Hematopoietic multipotent progenitor cell treated with erythropoietin and hydrocortisone succinate and interleukin-3 and kit ligand, for 6 days (in vitro differentiated cells): ENCODE measurements at places on chromosomes 13 and 19.

DNA sequence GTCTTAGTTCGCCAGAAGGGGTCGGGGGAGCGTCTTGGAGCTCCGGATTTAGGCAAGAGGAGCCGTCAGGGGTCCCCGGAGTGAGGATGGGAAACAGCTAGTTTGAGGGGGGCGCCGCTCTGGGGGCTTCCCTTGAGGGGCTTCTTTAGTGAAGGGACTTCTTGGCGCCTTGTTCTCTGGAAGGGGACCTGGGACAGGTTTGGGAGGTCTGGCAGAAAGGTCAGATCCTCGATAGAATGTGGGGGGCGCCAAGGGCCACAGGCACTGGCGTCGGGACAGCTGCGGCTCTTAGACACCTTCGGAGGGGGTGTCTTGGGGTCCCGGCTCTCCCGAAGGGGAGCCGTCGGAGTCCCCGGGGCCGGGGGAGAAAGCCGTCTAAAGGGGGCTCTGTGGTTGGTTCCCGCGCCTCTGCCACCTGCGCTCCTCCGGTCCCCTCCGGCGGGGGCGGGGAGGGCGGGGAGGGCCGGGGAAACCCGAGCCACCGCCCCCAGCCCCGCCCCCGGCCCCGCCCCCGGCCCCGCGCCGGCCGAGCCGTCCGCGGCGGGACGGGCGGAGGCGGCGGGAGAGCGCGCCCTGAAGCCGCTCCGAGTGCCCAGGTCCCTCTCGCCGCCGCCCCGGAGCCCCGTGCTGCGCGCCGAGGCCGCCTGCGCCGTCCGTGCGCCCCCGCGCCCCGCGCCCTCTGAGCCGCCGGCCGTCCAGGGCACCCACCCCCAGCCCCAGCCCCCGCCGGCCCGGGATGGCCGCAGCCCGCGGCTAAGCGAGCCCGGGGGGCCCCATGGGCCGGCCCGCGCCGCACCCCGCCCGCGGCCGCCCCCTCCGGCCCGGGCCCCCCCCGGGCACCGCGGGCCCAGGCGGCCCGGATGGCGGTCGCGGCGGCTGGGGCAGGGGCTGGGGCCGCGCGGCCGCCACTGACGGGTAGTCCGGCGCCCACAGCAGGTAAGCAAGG lies at the start of gene NRTN:
Gene NRTN (plus strand): TSS at position 552 of the 946 bp plus-strand sequence. CDS start 19,099 bp downstream, outside the sequence.
- DNase-seq, result peak; percentile 40

DNA sequence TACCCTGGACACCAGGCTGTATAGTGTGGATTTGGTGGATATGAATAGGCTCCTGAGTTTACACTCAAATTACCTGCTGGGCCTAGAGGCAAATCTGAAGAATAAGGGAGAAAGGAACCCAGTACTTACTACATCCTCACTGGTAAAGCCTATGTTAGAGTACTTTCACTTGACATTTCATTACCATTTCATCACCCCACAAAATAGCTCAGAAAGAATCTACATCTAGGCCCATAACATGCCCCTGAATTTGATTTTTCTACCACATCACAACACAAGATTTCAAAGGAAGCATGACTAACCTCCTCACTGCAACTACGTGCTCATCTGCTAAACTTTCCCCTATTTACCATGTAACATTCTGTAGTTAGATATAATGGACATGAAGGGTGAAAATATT lies 43.3 kb downstream of the VWA8 start:
- no peak for DNase-seq

DNA sequence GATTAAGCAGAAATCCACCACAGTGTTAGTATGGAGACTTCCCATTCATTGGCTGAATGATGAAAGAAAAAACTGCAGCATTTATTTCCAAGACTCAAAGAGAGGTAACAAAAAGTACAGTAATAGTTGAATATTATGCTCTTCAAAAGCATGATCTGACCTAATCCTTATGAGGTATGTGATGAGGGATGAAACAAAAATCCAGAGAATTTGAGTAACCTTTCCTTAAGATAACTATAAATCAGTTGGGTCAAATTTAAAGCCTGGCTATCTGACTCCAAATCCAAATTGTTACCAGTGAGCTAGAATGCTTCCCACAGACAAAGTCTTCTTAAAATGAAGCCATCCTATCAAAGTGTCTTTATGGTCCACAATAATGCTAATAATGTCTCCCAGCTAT lies 38.1 kb downstream of the NUFIP1 start:
- no peak for DNase-seq

DNA sequence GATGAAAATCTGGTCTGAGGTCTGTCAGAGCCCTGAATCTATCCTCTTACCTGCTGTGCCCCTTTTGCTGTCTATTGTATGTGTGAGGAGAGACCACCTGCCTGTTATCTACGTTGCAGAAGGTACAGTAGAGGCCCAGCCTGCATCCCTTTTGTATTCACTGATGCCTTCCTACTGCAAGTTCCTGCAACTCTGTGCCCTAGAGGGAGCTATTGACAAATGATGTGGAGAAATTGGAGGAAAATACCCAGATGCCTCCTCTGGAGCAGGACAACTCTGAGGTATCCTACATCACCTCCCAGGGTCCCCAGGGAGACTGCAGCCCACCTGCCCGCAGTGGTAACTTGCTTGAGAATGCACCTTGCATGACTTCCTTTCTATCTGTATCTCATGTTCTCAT lies 33.7 kb downstream of the SIAH3 start:
- DNase-seq, result peak; percentile 15

GRCh38 chr13:107376341-107377125 lies 808.6 kb upstream of the ARGLU1 start:
- no peak for DNase-seq

- peak; percentile 55 for DNase-seq
Measured at GRCh38 chr19:47433121-47433520, 13.8 kb upstream of the MEIS3 start.

DNA sequence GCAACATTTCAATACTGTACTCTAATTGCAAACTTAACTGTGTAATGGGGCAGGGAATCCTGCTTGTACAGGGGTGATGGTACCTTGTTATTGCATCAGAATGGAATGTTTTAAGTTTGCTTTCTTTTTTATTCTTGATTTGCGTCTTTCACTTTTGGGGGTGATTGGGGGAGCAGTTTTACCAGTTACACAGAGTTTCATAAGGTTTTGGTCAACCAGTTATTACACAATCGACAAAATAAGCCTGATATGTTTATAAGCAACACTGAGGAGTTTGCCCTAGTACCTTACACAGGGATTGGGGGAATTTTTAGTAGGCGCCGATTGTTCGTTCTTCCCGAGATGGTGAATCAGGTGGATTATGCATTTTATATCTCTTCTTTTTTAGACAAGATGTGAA lies 2.7 kb downstream of the KLF5 start:
- DNase-seq, result peak; percentile 38

DNA sequence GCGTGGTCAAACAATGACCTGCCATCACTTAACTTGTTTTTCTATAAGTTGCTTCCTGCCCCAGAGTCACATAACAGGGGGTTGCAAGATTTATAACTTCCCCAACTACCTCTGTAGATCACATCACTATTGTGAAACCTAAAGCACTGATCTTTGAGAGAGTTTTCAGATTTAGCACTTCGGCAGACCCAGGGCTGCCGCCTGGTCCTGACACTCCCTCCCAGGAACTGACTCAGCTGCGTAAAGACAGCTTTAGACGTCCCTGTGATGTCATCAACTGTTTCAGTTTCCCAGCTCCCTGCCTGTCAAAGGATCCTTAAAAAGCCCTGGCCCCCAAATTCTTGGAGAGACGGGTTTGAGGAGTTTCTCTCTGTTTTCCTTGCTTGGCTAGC lies 33.3 kb downstream of the IGFL2 start:
- peak; percentile 31 for DNase-seq

DNA sequence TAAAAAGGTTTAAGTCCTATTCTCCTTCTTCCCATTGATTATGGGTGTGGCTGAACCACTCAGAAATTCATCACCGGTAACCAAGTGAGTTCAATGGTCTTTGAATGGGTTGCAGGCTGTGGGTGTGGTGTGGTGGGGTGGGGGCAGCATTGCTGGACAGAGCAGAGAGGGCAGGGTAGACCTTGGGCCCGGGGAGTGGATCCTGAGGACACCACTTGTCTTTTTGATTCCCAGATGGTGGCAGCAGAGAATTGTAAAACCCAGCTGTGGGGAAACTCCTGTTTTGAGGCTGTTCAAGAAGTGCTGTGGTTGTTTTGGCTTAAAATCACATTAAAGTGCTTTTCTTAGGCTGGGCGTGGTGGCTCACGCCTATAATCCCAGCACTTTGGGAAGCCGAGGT lies 45.8 kb upstream of the RGCC start:
- peak; percentile 49 for DNase-seq

GRCh38 chr13:48320891-48321510 lies 17.4 kb downstream of the RB1 start:
- peak; percentile 51 for DNase-seq

GRCh38 chr13:41402691-41403511 lies 54.4 kb upstream of the RGCC start:
- peak; percentile 29 for DNase-seq

GRCh38 chr13:113513761-113514160 lies 23.2 kb upstream of the DCUN1D2 start:
- no peak for DNase-seq

DNA sequence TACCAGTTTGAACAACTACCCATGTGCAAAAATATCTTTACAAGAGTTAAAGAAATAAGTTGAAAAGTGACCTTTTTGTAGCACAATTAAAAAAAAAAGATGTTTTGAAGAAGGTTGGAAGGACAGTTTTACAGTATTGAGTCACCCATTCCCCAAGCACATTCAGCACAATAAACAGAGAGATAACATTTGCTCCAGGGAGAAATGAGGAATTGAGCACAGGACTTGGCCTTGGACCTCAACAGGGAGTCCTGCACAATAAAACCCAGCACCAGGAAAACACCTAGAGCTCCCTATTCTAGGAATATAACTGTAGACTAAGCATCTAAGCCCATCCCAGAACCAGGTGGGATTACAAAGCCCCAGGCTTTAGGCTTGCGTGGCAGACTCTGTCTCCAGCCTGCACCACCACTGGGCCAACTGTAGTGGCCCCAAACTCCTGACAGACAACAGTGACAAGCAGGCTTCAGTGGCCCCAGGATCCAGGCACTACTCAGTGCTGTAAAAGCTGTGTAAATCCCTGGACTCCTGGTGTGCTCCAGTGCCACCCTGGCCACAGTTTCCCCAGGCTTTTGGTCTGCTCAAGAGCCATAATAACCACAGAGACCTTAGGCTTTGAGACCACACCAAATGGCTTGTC lies 857.2 kb downstream of the SLITRK1 start:
- no peak for DNase-seq

DNA sequence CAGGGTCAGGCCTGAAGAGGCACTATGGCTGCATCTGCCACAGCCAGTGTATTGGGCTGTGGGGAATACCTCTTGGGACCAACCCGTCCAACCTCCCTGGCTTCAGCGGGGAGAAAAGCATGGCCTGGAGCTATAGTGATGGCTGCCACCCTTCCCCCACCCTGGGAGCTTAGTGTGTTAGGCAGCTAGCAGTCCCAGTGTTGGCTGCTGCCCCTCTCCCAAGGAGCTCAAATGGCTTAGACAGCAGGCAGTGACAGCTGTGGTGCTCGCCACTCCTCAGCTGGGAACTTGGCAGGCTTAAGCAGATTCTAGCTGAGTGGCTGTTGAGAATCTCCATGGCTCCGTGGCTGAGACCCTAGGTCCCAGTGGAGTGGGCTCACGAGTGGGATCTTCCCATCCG lies 19.7 kb downstream of the ACOD1 start:
- no peak for DNase-seq

- peak; percentile 72 for DNase-seq
Measured at GRCh38 chr19:15463861-15464371, 428 bp downstream of the RASAL3 start.

GRCh38 chr19:47106821-47107201 lies 6.8 kb downstream of the ZC3H4 start:
- peak; percentile 61 for DNase-seq

DNA sequence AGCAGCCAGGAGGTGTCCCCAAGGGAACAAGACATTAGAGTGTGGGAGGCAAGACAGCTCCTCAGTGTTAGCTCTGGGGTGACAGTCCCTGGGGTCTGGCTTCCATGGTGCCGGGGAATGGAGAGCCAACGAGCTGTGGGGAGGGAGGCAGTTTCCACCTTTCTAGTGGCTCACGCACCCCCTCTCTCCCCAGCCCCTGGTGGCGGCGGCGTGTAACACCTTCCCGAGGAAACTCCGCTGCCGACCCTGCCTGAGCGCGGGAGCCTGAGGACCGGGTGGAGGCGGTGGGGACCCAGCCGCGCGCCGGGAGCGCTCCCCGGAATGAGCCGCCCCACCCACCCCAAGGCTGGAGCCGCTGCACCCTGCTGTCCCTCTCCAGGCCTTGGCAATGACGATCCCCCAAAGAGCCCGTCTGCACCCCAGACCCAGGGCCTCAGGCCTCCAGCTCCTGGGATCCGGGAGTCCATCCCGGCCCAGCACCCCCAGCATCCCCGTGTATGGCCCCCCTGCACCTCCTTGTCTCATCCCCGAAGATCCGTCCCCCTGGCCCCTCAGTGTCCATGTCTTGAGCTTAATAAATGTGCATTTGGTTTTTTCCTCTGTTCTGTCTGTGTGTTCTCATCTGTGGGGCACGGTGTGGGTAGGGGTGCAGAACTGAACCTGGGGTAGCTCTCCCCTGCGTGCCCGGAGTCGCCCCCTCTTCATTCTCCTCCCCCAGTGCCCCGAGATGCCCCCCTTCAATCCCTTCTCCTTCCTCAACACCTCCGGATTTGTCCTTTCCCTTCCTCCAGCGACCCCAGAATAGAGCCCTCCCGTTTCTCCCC lies 622 bp upstream of the FXYD5 start:
- peak; percentile 81 for DNase-seq

DNA sequence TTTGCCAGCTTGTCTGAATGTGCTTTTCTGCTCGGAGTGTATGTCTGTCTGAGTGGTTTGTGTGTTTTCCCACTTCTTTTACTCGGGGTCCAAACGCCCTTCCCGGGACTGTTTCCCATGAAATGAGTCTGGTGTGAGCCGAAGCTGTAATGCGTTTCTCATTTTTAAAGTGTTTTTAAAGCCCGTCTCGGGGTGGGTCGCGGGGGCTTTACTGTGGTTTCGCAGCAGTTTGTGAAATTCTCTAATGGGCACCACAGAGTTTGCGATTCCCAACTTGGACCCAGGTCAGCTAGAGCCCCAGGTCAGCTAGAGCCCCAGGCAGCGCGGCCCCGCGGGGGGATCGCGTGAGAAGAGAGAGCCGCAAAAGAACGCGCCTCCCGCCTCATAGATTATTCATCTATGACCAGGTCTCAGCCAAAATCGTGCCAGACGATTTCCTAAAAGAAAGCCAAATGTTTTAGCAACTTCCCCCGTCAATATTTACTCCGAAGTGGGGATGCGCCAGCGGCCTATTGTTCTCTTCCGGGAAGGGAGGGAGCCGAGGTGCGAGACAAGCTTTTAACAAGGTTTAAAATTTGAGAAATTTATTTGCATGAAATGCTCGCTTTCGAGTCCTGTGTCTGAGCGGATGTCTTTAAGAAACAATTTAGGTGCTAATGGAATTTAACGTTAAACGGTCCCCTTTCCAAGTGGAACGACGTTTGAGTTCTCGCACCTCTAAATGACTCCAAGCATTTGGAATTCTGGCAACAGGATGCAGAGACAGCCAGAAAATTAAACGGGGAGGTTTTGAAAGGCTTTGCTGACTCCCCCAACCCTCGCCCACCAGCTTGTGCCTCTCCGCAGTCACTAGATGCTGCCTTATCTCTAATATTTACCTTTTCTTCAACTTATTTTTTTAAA lies 2.2 kb downstream of the ZIC2 start:
- peak; percentile 11 for DNase-seq
